Mucosa of gallbladder (tissue), 1 donor: ENCODE measurements at places on chromosomes 4 and X. TPM values are rescaled to one million over a fixed set of nuclear protein-coding genes. Genes with fewer than 3 reads are reported as not detected.

DNA sequence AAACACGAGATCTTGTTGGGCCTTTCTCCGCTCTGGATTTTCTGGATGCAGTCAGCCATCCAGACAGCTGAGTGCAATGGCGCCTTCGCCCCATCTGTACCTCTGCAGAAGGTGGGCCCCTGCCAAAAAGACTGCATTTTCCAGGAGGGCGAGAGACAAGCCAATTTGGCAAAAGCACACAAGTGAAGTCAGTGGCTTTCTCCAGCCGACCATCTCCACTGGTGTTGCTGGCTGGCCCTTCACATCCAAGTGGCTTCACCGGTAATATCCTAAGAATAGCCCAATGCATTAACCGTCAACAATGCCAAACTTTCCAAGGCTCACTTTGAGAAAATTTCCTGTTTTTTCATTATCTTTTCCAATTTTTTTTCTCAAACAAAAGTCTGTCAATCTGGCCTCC is 96.2 kb upstream of the MXRA5 start:
- no peak for DNase-seq

DNA sequence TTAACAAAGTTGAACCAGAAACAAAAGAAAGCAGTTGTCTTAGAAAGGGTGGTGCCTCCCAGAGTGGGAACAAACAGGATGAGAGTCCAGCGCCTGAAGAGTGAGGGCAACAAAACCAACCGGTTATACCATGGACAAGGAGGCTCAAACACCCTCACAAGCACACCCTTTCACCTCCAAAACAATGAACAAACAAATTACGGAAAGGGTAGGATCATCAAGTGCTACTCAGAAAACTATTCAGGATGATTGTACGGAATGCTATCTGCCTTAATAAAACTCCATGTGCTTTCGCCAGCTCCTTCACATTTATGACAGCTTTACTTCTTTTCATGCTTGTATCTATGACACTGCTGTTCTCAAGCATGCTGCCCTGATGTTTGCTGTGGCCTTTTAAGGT is 26.8 kb downstream of the SLC39A8 start:
- no peak for DNase-seq

CSAG3 gene
- not detected for total RNA-seq

DNA sequence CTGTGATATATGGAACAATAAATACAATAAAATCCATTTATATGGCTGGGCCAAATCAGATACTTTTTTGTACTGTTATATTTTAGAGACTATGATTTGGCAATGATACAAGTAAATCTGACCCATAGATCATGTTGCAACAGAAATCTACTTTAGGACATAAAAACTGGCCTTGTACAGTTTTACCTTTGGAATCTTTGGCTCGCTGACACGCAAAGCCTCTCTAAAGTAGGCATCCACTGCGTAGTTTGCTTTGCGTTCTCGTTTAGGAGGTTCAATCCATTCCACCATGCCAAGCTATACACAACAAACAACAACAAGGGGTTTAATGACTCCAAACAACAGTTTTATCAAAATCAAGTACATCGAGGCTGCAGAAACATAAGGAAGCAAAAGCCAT is 42.4 kb downstream of the SMARCA1 start:
- no peak for DNase-seq

GRCh38 chrX:10932842-10933440 is 178.2 kb upstream of the HCCS start:
- DNase-seq, result no peak

DNA sequence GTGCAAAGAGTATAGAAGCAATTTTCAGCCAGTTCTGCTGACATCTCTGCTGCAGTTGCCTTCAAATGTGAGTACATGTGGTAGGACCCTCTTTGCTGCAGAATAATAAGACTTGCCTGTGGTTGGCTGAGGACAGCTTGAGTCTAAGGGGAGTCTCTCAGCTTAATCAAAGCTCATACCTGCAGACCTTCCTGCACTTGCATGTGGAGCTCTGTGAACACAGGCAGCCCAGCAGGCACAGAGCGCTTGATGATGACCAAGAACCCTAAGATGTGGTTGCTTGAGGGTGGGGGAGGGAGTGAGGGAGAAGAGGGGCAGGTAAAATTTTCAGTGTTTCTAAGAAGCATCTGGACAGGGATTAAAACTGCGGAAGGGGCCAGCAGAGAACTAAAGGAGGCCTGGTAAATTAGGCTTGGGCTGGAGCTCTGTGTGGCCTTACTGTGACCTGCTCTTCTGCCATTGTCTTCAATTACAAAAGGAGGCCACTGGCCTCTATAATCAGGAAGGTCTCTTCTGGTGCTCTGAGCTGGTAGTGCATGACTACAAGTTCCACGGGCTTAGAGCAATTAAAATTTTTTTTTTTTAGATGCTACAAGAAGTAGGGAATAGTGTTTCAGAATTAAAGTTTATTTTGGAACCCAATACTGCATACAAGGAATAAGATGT is 59.9 kb upstream of the CHRNA9 start:
- DNase-seq, result no peak

GAB3 gene
- 4.6 TPM for total RNA-seq

- DNase-seq, result no peak
Observed at GRCh38 chr4:186823989-186824388, 100.3 kb upstream of the FAT1 start.

DNA sequence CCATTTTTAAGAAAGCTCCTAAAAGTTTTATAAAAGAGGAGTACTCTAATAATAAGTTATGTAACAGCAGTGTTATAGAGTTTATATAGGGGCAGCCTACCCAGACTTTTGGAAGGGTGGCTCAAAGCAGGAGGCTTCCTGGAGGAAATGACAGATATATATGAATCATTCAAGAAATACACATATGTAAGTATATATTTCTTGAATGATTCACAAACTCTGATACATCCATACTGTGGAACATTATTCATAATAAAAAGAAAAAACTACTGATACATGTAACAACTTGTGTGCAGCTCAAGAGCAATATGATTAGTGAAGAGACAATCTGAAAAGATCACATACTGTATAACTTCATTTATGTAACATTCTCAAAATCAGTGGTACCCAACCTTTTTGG is 166.2 kb downstream of the WDFY3 start:
- no peak for DNase-seq

DNA sequence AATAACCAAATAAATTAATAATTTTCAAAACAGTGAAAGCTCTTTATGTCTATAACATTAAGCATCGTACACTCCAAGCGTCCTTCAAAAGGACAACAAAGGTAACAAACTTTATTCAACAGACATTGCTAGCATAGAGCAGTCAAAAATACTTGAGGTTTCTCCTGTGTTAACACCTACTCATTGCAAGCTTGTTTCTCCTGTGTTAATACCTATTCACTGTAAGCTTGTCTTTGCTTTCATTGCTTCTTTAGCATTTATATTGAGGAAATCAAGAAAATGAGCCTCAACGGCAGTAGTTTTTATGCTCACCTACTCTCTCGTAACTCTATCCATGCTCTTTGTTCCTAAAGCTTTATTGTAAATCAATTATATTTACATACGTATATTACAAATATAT is 3.5 kb downstream of the SPOCK3 start:
- no peak for DNase-seq

- DNase-seq, result no peak
Observed at GRCh38 chr4:91114386-91114785, 987.2 kb downstream of the CCSER1 start.

- no peak for DNase-seq
Observed at GRCh38 chr4:188596021-188596420, 456.8 kb downstream of the TRIML1 start.

DNA sequence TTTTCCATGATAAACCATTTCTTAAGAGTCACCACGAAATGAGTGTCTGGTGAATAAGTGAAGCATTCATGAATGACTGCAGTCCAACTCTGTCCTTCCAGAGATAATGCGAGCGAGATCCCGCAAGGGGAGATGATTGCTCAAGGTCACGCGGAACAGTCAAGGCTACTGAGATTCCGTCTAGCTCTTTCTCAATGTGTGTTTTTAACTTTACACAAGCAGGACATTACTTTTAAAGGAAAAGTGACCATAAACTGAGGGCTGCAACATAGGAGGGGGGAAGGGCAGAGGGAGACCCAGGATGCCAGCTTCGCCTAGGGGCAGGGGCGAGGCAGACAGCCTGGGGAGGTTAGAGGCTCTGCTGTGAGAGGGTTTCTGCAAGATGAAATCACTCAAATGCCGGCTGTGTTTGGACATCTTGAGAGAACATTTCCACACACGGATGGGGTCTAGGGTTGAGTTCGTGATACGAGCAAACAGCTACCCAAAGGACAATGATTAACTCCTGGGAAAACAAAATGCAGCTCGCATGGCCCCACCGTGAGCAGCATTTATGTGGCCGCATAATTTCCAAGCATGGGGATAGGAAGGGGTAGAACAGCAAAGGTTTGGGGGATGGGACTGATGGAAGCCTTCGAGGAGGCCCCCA is 23.8 kb upstream of the CCNQ start:
- DNase-seq, result no peak

AMTN gene
- total RNA-seq, result not detected

GRCh38 chrX:132623942-132624341 is 135.1 kb upstream of the MBNL3 start:
- DNase-seq, result no peak

DNA sequence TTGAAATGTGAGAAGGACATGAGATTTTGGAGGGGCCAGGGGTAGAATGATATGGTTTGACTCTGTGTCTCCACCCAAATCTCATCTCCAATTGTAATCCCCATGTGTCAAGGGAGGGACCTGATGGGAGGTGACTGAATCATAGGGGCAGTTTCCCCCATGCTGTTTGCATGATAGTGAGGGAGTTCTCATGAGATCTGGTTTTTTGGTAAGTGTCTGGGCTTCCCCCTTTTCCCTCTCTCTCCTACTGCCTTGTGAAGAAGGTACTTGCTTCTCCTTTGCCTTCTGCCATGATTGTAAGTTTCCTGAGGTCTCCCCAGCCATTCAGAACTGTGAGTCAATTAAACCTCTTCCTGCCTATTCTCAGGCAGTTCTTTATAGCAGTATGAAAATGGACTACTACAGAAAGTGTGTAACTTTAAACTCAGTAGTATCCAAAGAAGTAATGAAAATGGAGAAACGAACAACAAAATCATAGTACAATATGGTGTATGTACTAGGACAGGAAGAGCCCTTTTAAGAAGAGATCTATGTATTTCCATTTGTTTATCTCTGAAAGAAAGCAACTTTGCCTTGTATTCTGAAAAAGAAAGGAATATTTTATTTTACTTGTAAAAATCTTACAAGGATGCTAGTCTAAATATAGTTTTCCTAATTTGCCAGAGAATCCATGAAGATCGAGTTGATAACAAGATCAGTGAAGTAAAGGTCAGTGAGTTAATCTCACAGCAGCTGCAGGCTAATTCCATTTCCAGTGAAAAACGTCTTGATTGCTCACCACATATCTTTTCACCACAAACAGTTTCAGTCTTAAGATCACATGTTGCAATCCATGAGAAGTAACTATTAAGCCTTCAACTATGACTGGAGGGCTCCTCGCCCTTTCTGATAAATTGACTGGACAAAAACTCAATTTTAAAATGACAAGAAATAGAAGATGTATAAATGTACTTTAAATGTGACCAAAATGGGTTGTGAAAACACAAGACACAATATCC is 20.5 kb downstream of the PKD2 start:
- DNase-seq, result no peak

- DNase-seq, result no peak
Observed at GRCh38 chr4:101527188-101527587, 179.9 kb upstream of the PPP3CA start.

EVC2 gene
- total RNA-seq, result 7.1 TPM

- no peak for DNase-seq
Observed at GRCh38 chr4:68572653-68573170, 3.4 kb downstream of the UGT2B17 start.

GRCh38 chr4:69793732-69794131 is 33.3 kb upstream of the SULT1B1 start:
- no peak for DNase-seq

STOX2 gene
- 6.6 TPM for total RNA-seq

GRCh38 chrX:44733931-44734330 is 109.9 kb upstream of the DUSP21 start:
- DNase-seq, result no peak

DNA sequence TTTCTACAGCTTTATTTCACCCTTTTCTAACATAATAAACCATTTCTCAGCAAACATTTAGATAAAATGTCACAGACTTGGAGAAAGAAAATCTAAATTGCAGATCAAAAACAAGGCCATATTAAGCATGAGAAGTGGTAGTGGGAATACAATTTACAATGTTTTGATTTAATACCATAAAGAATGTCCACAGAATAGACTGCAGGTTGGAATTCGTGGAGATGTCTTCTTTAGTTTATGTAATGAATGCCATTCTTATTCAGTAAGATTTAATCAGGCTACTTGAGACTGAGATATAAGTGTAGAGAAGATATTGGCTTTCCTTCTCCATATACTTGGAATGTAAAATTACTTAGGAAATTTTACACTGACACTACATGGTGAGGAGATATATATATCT is 91.9 kb upstream of the ZFP42 start:
- no peak for DNase-seq
